ENCODE measurements at places on chromosomes 2 and 18.

- DNase-seq, result no peak
These were observed 79.3 kb upstream of the TMEM247 start for GRCh38 chr2:46400016-46400415.

- no peak for DNase-seq
These were observed 36.6 kb downstream of the LONRF2 start for GRCh38 chr2:100285691-100286090.

DNA sequence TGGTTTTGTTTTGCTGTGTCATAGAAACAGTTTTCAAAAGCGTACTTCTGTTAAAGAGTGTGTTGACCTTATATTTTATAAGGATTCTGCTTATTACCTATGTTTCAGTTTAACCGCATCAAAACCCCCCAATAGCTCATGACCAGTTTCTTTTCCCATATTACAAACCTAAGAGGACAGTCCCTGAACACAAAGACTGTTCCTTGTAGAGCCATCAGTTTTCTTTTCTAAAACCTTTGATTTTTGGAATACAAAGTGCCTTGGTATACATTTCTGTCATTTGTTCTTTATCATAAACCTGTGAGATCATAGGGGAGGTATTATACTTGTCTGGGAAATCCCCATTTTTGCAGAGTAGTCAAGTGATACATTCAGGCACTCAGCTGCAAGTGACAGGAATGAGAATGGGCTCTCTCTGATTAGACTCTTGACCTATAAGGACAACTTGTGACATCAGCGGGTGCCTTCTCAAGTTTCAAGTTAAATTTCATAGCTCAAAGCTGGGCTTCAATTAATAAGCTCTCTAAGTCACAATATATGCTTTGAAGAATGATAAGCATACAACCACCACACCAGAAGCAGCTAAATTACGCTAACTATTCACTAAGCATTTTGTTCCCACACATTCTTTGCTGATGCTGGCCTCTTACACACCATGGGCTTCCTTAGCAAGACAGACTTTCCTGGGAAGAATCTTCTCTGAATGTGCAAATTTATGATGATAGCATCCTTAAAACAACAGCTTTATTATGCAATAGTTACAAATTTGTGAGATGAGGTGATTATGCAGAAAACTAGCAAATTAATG lies 97.5 kb upstream of the CD302 start:
- DNase-seq, result no peak

DNA sequence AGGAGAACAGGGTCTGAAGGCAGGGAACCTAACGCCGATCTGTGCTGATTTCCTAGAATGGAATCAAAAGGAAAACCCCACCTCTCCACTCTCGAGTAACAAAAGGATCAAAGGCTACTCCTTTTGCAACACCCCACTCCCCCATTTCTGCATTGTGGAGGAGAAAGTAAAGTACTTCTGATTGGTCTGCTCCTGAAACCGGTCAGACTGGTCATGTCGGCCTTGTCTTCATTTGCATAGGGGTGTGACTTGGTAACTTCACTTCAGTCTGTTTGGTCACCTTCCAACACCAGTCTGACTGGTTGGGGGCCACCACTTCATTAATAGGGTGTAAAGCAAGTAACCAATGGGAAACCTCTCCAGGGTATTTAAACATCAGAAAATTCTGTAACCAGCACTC lies 771.9 kb downstream of the ERBB4 start:
- no peak for DNase-seq

DNA sequence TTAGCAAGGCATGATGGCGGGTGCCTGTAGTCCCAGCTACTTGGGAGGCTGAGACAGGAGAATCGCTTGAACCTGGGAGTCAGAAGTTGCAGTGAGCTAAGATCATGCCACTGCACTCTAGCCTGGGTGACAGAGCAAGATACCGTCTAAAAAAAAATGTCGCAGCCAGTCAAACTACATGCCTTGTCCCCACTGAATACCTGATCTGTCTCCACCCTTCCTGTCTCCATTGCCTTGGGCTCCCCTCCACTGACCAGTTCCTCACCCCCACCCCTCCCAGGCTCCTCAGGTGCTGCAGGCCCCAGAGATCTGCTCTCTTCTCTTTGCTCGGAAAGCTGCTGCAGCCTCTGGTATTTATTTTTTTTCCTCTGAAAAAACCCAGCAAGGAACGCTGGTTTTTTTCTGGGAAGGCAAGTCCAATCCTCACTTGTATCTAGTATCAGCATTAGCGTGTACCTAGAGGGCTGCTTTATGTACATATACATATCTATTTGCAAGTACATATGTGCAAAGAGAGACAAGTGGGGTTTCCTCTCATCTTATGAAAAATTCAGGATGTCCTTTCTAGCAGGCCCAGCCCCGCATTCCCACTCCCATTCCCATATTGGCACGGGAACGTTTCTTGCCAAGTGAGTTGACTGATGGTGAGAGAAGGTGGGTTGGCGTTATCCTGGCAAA lies 4.4 kb downstream of the PSD4 start:
- DNase-seq, result no peak

GRCh38 chr2:28538652-28539051 lies 42.8 kb downstream of the PLB1 start:
- no peak for DNase-seq

DNA sequence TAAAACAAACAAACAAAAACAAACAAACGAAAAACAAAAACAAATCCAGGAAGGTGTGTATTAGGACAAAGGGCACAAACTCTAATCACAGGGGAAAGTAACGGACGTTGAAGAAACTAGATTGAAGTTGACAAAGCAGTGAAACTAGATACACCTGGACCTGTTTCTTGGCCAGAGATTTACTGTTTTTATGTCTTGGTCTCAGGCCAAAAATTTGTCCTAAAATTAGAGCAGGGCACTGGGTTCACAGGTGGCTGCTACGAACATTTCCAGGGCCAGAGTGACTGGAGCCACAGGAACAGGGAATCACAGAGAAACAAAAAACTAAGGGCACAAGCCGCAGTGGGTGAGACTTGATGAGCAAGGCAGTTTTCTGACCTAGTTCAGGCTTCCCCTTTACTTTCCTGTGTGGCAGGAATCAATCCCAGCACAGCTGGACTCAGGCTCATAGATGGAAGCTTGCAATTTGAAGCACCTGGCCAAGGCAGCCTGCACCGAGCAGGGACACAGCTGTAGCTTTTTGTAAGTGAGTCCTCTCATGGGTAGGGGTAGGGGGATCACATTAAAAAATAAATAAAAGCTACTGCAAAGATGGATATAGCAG lies 329.4 kb downstream of the DLGAP1 start:
- no peak for DNase-seq
